ENCODE measurements at places on chromosomes 16 and 17.

DNA sequence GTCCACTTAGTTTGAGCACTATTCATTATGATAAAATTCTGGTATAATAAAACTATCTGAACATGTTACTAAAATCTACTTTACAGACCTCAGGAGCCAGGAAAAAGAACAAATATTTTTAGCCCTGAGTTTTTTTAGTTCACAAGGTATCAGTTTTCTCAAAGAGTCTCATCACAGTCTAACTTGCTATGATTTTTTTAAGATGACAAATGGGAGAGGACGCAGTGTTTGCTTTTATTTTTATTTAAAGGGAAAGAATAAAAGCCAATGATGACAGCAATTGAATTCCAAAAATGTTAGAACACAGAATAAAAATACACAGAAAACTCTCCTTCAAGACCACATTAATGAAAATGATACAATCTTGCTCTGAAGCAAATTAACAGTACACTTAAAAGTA lies 7.4 kb downstream of the MED13 start:
- DNase-seq = no peak

GRCh38 chr16:4675864-4676786 lies 17.2 kb upstream of the NUDT16L1 start:
- DNase-seq = no peak

DNA sequence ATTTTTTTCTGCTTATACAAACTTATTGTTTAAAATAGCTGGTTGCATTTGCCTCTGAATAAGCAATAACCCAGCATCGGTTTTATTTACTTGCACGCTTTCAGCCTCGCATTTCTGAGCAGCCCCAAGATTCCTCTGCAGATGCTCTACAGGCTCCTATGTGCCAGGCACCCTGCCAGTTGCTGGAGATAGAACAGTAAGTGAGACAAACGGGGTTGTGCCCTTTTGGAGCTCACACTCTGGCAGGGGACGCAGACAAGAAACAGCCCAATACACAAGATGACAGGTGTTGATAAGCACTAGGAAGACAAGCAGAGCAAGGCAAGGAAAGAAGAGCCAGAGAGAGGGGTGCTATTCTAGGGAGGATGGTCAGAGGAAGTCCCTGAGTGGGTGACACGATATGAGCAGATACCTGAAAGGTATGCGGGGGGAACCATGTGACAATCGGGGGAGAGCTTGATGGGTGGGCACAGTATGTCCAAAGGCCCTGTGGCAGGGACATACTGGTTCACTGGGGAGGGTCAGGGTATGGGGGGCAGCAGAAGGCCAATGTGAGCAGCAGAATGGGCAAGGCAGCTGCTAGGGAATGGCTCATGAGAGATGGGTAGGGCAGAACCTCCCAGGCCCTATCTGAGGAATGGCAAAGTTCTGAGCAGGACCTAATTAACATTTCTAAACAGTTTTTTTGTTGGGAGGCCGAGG lies 18.7 kb upstream of the ADORA2B start:
- no peak for DNase-seq

- DNase-seq = peak; percentile 79
These were observed 339.3 kb downstream of the ABCC12 start for GRCh38 chr16:47816511-47816910.

DNA sequence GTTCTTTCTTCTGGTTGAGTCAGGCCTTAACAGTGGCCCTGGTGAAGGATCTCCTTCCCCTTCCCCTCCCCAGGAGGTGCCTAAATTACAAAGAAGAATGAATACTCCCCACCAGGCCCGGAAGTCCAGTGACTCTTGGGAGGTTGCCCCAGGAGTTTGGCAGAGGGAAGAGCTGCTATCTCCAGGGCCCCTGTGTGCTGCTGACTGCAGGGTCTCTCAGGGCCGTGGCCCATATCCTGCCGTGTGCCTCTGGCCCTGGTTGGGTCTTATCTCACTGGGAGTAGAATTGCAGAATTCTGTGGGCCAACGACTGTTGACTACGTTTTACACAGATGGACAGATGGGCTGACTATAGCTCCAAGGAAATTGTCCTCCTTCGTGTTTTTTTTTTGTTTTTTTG lies 28.0 kb downstream of the AKAP1 start:
- DNase-seq = no peak

DNA sequence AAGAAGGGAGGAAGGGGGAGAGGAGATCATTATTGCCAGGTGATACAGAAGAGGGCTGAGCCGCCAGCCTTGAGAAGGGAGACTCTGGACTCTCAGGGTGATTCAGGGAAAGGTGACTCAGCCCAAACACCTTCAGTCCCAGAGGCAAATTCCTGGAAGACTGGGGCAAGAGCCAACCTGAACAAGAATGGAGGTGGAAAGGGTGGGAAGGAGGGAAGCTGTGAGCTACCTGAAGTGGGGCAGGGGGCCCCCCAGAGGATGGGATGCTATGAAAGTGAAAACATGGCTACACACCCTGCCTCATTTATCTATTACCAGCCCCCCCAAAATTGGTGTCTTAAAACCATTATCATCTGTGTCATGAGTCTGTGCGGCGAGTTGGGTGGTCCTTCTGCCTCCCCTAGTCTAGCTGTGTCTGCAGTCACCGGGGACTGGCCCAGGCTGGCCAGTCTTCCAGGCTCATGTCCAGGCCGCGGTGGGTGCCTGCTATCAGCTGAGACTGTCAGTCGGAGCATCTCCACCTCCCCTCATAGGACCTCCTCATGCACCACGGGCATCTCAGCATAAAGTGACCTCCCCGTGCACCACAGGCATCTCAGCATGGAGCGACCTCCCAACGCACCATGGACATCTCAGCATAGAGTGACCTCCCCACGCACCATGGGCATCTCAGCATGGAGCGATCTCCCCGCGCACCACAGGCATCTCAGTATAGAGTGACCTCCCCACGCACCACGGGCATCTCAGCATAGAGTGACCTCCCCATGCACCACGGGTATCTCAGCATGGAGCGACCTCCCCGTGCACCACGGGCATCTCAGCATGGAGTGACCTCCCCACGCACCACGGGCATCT lies 3.2 kb upstream of the SLC47A2 start:
- no peak for DNase-seq

- peak; percentile 86 for DNase-seq
These were observed 39.2 kb upstream of the GSE1 start for GRCh38 chr16:85573696-85574641.

DNA sequence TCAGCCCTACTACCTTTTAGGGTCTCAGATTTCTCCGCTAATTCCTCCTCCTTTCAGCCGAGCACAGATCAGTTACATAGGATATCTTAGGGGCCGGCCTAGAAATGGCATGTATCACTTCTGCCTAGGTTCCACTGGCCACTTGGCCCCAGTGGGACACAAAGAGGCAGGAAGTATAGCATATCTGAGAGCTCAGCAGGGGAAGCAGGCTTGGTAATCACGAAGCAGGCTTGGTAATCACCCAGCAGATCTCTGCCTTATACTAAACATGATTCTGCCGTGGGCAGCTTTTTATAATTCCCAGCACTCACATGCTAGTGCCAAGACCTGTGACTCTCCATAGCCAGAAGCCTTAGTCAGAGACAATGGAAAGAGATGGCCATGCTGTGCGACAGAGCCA lies 59.6 kb upstream of the CACNG5 start:
- peak; percentile 46 for DNase-seq

- DNase-seq = no peak
These were observed 148.9 kb downstream of the MRTFB start for GRCh38 chr16:14219983-14220382.

- no peak for DNase-seq
These were observed 147.6 kb upstream of the HLF start for GRCh38 chr17:55117164-55117563.

DNA sequence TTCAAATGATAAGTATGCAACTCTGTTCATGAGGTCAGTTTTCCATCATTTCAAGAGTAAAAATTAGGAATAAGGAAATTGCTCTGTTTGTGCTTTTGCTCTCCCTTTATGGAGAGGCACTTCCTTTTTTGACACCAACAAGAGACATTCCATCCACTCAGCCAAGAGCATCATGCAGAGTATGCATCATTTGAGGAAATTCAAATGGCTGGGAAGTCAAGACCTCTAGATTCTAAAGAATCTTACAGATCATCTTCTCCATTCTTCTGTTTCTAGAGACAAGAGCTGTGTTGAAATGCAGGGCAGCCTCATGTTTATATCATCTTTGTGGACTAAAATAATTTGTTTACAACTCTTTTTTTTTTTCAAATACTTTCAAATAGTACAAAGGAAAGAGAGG lies 669.4 kb downstream of the CDH11 start:
- DNase-seq = no peak
